ENCODE measurements at places on chromosomes 6 and 20.
A peak's percentile ranks its signal among the peaks of the same experiment; 100 is the strongest.

- DNase-seq: no peak
Measured at GRCh38 chr20:41081276-41081814, 52.7 kb downstream of the TOP1 start.

DNA sequence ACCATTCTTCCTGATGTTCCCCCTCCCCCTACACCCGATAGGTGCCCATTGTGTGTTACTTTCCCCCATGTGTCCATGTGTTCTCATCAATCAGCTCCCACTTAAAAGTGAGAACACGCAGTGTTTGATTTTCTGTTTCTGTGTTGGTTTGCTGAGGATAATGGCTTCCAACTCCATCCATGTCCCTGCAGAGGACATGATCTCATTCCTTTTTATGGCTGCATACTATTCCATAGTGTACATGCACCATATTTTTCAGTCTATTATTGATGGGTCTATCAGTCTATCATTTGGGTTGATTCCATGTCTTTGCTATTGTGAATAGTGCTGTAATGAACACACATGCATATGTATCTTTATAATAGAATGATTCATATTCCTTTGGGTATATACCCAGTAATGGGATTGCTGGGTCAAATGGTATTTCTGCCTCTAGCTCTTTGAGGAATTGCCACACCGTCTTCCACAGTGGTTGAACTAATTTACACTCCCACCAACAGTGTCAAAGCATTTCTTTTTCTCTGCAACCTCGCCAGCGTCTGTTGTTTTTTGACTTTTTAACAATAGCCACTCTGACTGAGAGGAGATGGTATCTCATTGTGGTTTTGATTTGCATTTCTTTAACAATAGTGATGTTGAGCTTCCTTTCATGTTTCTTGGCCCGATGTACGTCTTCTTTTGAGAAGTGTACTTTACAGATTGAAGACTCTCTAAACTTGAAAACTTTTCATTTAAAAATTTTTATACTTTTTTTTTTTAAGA, 41.0 kb upstream of the GCNT2 start:
- no peak for DNase-seq

GRCh38 chr20:36540551-36541211, 638 bp upstream of the MYL9 start:
- DNase-seq: no peak

DNA sequence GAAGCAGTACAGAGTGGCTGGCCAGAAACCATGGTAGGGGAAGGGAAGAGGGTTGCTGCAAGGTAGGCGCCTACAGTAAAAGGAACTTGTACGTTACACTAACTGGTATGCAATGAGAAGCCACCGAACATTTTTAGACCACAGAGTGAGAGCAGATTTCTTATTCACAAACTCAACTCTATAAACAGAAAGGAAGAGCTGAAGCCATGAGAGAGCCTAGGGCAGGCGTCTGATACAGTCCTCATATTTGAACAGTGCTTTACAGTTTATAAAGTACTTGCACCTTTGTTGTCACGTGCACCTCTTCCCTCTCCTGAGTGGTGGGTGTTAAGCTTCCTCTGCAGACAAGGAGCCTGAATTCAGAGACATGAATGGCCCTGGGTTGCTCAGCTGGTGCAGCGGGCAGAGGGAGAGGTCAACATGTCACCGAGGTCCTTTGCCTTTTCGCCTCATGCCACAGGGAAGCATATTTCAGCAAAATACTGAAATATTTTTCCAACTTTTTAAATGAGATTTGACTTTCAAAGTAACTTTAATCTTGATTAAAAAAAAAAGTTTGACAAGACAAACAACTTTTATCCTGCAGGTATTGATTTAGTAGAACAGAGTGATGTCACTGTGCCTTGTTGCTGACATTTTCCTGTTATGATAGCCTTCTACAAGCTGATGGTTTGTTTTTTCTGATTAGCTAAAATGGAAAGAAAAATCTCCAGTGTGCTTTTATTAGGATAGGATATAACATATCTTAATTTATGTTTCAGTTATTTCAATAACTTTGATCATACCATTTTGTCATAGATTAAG, 23.8 kb downstream of the UST start:
- DNase-seq: no peak

- no peak for DNase-seq
Measured at GRCh38 chr20:49507741-49508434, 25.4 kb upstream of the KCNB1 start.

DNA sequence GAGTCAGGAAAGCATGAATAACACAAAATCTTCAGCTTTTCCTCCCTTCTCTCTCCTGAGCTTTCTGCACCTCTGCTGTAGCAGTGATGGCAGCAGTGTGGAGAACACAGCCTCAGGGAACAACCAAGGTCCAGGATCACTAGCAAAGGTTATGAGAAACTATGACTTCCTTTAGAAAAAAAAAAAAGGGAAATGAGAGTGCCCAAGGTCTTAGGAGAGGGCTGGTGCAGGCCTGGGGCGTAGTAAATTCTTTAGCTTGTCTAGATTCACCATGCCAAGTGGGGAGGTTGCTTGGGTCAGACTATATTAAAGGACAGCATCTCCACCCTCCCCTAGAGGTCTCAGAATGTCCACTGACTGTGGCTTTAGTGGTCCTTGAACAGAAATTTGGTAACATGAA, 40.4 kb upstream of the POLR1H start:
- DNase-seq: no peak

- no peak for DNase-seq
Measured at GRCh38 chr20:11110535-11110934, 436.7 kb upstream of the JAG1 start.

DNA sequence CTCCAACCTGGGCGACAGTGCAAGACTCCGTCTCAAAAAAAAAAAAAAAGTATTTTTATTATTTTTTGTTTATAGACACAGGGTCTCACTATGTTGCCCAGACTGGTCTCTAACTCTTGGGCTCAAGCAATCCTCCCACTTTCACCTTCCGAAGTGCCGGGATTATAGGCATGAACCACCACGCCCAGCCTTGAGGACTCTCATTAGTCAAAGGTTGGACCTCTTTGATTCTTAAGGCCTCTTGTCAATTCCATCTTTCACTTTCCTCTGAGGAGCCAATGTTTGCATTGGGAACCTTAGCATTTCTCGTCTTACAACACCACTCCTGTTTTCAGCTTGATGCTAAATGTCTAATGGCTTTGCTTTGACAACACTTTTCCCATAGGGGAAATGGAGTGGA, 16.1 kb upstream of the CDK19 start:
- DNase-seq: no peak

DNA sequence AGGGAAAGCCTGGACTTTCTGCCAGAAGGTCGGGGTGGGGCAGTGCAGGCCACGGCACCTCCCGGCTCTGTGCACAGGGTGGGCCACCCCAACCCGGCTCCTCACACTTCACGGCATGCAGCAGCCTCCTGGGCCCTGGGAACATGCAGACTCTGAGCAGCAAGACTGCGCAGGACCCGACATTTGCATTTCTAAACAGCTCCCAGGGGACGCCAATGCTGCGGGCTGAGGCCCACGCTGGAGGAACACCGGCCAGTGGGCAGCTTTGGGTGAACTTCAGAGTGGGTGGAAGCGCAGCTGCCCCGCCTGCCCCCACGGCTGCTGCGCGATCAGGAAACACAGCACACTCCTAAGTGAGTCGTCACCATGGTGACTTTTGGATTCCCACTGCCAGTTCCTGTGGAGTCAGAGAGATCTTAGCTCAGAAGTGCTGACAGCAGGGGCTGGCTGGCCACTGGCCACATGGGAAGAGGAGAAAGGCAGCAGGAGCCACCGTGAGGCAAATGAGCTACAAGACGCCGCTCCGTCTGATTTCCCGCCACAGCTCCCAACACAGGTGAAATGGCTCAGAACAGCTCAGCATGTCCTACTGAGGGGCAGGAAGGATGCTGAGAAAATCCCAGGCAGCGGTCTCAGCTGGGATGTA, 52.1 kb downstream of the RNASET2 start:
- no peak for DNase-seq

DNA sequence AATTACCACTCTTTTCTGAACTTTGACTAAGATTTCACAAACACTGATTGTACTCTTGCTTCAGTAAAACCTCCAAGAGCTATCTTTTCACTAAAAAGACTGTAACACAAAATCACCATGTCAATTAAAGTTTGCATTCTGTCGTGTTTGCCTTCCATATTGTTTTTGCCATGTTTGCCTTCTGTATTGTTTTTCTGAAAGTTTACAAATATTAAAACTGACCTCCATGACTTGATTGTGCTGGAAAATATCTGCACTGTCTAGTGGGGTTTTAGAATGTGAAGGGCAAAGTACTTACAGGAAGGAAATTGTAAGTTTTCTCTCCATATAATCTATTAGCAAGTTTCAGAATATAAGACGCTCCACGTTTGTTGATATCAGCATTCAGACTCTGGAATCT, 3.4 kb downstream of the SERPINB1 start:
- no peak for DNase-seq

- DNase-seq: no peak
Measured at GRCh38 chr6:10793695-10794094, 44.6 kb downstream of the MAK start.

GRCh38 chr6:8108759-8109539, 6.6 kb upstream of the EEF1E1 start:
- no peak for DNase-seq

DNA sequence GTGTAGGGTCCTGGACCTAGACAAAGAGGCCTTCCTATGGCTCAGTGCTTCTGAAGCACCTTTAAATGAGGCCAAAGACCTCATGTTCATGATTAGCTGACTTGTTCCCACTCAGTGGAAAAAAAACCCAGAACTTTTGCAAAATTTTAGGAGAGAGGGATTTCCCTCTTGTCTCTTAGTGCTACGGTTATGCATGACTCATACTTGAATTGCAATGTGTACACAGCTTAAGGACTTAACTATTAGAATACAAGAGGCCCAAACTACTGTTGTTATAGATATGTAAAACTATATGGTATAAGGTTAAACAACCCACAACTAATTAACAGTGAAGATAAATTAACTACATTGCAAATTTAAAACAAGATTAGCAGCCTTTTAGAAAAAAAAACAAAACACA, 32.3 kb upstream of the HLA-A start:
- DNase-seq: no peak

DNA sequence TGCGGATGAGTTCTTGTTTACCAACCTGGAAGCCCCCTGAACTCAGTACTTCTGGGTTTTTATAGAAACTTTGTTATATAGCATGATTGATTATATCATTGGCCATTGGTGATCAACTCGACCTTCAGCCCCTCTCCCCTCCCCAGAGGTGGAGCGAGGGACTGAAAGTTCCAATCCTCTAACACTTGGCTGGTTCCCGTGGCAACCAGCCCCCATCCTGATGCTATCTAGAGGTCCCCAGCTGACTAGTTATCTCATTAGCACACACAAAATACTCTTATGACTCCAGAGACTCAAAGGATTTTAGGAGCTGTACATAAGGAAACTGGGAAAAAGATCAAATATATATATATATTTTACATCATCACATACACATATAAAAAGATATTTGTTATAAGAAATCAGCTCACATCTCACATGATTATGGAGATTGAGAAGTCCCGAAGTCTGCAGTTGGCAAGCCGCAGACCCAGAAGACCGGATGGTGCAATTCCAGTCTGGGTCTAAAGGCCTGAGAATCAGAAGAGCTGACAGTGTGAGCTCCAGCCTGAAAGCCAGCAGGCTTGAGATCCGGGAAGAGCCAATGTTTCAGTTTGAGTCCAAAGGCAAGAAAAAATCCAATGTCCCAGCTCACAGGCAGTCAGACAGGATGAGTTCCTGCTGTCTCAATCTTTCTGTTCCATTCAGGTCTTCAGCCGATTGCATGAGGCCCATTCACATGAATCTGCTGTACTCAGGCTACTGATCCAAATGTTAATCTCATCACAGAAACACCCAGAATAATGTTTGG, 179.3 kb upstream of the DTNBP1 start:
- DNase-seq: no peak

DNA sequence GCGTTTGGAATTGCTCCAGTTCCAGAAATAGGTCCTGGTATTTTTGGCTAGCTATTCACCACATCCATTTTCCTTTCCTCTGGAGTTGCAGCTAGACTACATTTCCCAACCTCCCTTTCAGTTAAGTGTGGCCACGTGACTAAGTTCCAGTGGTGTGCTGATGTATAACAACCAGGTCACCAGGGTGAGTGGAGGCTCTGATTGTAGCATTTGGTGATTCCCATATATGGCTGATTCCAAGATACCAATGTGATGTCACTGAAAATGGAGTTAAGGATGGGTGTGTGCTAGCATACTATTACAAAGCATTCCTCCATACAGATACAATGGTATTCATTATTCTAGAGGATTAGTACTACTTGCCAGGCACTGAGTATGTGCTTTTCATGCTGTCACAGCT, 49.7 kb upstream of the STK35 start:
- DNase-seq: no peak

DNA sequence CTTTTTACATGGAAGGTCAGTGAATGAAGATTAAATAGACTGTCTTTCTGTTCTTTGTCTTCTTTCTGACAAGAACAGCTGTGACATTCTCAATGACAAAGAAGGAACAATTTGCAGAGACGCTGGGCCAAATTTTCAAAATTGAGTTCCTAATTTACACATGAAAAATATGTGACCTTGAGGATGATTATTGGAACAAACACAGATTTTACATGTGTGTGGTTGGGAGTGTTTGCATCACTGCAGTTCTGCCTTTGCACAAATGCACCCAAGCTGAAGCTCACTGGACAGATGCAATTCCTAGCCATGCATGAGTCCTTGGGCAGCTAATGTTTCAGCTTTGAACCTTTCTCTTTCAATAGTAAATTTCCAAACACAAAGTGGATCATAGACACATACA, 350.8 kb downstream of the QKI start:
- DNase-seq: no peak

GRCh38 chr6:23608931-23609435, 517.0 kb upstream of the NRSN1 start:
- DNase-seq: no peak

GRCh38 chr6:52304983-52305390, 20.4 kb upstream of the MCM3 start:
- no peak for DNase-seq

GRCh38 chr6:75711173-75711572, 37.9 kb upstream of the MYO6 start:
- DNase-seq: no peak

GRCh38 chr20:53299831-53300230, 293.8 kb downstream of the ZNF217 start:
- no peak for DNase-seq

GRCh38 chr20:33846291-33846935, 35.3 kb downstream of the CHMP4B start:
- no peak for DNase-seq

- DNase-seq: no peak
Measured at GRCh38 chr6:36754582-36755434, 57.2 kb downstream of the RAB44 start.

- no peak for DNase-seq
Measured at GRCh38 chr20:60986506-60987156, 265.4 kb upstream of the CDH4 start.

- peak; percentile 31 for DNase-seq
Measured at GRCh38 chr6:28683945-28684538, 158.4 kb downstream of the GPX5 start.

- no peak for DNase-seq
Measured at GRCh38 chr20:3258429-3258828, 19.4 kb upstream of the SLC4A11 start.

- no peak for DNase-seq
Measured at GRCh38 chr20:1712634-1713624, 55.4 kb upstream of the SIRPG start.

- DNase-seq: no peak
Measured at GRCh38 chr6:100554228-100554627, 89.5 kb upstream of the SIM1 start.
